Naive thymus-derived CD8-positive, alpha-beta T cell (primary cell): ENCODE measurements at places on chromosomes 7 and 10.

- no peak for DNase-seq
Observed at GRCh38 chr7:143397710-143398530, 10.7 kb downstream of the EPHA1 start.

DNA sequence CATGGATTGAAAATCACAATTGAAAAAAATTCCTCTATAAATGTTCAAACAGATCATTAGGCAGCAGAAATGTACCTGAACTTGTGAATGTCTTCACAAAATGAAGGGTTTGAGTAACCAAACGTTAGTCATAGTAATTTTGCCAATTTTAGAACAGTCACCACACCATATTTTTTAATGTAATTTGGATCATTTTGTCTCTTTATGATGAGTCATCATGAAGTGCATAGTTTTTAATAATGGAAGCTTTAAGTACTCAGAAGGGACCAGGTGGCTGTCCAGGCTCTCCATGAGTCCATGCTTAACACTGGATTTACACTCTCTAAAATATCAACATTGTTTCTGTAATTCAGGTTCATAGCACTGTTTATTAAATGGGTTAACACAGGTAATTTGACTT is 219.2 kb downstream of the ETV1 start:
- DNase-seq, result no peak

DNA sequence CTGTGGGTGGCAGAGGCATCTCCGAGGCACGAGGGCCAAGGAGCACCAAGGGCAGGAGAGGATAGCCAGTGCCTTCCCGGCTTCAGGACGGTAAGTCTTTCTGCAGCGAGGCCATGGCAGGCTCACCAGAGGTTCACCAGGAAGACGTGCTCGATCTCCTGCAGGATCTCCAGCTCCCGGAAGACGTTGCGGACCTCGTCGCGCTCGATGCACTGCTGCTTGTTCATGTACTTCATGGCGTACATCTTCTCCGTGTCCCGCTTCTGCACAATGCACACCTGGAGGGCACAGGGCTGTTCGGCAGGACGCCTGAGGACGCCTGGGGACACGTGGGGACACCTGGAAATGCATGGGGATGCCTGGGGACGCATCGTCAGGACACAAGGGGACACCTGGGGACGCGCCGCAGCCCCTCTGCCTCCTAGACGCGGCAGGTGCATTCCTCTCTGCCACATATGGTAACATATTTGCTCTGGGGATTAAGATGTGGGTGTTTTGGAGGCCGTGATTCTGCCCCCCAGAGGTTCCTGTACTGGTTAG is 41.2 kb downstream of the DPYSL4 start:
- no peak for DNase-seq

- peak; percentile 28 for DNase-seq
Observed at GRCh38 chr7:43905956-43906330, 453 bp downstream of the URGCP start.

DNA sequence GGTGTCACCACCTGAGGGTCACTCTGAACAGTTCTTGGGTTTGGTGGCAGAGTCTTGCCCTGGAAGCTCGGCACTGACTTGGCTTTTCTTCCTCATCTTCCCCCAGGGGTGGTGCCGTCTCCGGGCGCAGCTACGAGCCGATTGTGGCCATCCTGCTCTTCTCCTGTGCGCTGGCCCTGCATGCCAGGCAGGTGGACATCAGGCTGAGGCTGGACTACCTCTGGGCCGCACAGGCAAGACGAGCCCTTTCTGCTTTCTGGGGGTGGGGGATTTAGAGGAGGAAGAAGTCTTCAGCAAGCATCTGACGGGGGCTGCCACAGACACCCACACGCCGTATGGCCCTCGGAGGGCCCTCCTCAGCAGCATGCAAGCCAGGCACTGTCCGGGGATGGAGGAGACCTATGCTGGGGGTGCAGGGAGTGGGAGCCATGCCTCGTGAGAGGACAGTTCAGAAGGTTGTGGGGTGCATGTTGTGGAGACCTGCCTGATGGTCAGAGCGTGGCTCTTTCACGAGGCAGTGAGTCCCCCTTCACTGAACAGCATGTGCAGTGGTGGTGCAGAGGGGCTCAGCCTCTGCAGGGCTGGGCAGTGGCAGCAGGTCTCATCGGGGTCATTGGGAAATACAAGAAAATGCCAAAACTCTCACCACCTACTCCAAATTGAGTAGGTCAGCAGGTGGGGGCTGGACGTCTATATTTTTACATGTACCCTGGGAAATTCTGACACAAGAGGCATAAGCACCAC is 112.4 kb downstream of the ADCY1 start:
- no peak for DNase-seq

- DNase-seq, result no peak
Observed at GRCh38 chr10:51806079-51806835, 106.9 kb upstream of the CSTF2T start.

- no peak for DNase-seq
Observed at GRCh38 chr7:75711076-75711475, 27.7 kb downstream of the HIP1 start.

DNA sequence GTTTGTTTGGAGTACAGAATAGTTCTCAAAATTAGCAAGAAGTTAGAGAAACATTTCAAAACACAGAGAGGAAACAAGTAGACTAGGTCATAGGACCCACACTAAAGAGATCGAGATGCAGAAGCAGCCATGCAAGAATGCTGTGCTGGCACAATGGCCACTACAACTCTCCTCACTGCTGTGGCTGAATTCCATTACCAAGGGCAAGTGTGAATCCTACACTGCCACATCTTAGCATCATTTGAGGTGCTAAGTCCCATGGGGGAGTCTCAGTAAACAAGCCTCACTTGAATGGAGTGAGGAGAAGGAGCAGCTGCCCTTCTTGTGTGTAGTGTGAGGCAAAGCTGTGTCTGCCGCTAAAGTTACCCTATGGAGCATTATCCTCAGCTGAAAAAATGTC is 56.7 kb downstream of the PCLO start:
- DNase-seq, result no peak

- no peak for DNase-seq
Observed at GRCh38 chr10:22042557-22043326, 39.2 kb upstream of the DNAJC1 start.

DNA sequence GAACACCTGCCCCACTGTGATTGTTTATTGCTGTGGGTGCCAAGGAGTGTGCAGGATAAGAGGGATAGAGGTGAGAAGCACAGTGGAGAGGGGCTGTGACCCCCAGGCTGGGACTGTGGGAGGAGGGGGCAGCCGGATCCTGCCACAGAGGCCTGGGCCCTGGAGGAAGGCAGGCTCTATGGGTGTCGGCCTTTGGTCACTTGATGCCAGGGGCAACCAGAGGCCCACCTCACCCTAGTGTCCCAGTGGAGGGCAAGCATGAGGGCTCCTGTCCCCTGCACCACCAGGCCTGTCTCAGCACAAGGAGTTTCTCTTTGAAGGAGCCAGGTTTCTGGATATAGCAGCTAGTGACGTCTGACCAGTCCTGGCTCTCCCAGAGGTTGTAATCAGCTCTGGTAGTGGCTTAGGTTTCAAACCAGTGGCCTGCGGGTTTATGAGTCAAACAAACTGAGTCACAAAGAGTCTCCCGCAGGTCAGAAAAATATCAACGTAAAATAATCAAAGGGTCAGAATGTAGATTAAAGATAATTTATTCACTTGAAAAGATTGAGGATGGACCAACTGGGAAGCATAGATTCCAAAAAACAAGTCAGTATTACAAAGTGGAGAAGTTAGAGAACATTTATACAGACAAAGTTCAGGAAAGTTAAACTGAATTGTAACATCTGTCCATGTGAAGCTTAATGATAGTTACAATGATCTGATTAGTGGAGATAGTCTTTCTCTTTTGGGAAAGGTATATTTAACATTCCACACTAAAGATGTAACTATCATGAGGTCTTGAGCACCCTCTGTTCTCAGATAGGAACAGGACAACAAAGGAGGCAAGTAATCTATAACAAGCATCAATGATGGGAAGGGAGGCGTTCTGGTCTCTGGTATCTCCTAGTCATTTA is 37.2 kb upstream of the ZNF488 start:
- DNase-seq, result no peak

GRCh38 chr7:105776068-105776790 is 100.2 kb downstream of the ATXN7L1 start:
- DNase-seq, result no peak

- DNase-seq, result no peak
Observed at GRCh38 chr10:33136271-33136670, 178.2 kb upstream of the ITGB1 start.

DNA sequence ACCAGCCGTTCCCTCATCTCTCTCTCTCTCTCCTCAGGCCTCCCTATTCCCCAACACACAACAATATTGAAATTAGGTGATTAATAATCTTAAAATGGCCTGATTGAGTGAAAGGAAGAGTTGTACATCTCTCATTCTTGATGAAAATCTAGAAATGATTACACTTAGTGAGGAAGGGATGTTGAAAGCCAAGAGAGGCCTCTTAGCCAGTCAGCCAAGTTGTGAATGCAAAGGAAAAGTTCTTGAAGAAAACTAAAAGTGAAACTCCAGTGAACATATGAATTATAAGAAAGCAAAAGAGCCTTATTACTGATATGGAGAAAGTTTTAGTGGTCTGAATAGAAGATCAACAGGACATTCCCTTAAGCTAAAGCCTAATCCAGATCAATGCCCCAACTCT is 695.1 kb downstream of the GRID1 start:
- no peak for DNase-seq

DNA sequence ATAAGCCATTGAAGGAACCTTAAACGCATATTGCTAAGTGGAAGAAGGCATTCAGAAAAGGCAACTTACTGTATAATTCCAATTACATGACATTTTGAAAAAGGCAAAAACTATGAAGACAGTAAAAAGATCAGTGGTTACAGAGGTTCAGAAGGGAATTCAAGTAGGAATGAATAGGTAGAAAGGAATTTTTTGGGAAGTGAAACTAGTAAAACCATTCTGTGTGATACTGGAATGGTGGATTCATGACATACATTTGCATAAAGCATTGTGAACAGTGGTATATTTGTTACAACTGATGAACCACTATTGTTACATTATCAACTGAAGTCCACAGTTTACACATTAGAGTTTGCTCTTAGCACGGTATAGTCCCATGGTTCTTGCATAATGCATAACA is 114.2 kb upstream of the GPR22 start:
- DNase-seq, result no peak

- DNase-seq, result no peak
Observed at GRCh38 chr7:74483402-74484336, 30.0 kb downstream of the GTF2IRD1 start.

DNA sequence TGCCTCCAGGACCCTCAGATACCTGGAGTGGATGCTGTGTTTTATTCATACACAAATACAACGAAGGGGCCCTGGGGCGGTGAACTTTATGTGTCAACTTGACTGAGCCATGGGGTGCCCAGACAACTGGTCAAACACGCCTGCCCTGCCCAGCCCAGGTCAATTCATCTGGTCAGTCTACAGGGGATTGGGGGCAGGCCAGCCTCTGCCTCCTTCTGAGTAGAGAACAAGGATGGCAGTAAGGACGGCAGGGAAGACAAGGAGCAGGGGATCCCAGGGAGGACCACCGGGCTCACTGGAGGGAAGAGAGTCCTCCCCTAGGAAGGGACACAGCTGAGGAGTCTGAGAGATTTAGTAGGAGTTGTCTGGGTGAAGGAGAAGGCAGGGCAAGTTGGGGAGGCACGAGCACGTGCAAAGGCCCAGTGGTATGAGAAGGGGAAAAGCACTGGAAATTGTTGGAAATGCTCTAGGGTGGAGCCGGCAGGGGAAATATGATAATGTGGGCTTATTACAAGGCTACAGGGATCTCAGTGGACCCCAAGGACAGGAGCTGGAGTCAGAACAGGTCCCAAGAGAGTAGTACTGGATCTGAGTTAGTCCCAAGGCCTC is 63.4 kb downstream of the MYL10 start:
- DNase-seq, result no peak

DNA sequence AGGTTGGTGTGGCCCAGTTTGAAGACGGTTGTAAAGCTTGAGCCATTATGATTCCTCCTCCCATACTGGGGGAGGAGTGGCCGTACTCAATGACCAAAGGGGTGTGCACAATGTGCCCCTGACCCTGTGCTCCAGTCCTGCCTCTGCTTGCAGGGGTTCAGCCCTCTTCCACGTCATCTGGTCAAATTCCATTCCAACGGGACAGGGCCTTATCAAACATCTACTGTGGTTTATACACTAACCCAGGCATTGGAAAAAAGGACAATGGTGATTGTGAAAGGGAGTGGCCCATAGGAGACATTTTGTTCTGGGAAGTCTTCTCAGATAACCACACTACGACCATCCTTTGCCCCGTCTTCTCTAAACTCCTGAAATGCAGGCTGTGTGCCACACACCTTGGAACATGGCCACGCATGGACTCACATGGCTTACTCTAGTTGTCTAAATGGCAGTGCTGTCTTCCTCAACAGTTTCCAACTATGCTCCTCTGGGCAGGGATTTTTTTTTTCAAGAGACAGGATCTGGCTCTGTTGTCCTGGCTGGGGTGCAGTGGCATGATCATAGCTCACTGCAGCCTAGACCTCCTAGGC is 103.0 kb downstream of the JCAD start:
- DNase-seq, result no peak

GRCh38 chr7:115707258-115708012 is 323.1 kb downstream of the TFEC start:
- DNase-seq, result no peak

- DNase-seq, result no peak
Observed at GRCh38 chr10:76352300-76352699, 920.9 kb downstream of the LRMDA start.

DNA sequence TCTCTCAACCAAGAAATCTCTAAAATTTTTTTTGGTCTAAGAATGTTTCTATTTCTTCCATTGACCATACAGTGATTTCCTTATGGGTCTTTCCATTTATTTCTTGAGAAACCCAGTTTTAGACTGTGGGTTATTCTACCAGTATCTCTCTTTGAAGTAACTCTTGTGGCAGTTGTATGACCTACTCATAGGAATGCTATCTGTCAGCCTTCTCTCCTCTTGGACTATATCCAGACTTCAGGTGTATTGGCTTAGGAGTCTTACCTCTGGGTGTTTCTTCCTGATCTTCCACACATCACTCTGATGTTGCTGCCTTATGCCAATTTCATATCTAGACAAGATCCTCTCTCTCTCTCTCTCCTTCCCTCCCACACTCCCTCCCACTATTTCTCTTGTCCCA is 178.1 kb downstream of the BMPER start:
- no peak for DNase-seq

DNA sequence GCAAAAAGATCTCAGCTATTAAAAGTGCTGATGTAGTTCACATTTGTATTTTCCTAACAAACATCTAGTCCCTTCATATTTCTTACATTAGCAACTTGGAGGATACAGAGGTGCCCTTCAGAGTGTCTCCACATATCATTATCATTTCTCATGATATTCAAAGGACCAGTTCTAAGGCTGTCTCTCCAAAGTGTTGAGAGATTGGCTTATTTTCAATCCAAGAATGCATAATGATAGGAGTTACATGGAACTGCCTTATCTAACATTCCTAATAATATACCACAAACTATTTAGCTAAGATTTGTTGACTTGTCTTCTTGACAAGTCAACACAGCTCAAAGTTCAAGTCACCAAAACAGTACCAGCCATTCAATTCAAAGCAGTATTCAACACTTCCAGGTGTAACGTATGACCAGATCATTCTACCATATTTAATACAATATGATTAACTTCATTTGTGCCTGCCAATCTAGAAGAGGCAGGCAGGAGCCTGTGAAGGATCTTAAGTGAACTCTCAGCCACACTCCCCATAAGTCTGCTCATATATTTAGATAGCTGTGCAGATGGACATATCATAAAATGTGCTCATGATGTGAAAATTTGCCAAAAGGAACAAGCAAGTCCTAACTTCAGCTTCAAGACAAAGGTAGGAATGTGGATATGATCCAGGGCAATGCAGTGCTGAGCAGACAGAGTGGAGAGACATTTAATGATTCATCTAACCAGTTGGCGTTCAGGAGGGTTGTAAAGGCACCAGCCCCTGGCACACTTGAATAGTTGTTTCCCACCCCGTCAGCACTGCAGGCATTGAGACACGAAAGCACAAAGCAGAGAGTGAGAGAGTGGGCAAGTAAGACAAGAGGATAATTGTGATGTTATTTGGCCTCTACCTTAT is 108.3 kb downstream of the MTERF1 start:
- DNase-seq, result no peak
